Stimulated activated naive CD4-positive, alpha-beta T cell (primary cell): ENCODE measurements at places on chromosomes 1 and 21.

DNA sequence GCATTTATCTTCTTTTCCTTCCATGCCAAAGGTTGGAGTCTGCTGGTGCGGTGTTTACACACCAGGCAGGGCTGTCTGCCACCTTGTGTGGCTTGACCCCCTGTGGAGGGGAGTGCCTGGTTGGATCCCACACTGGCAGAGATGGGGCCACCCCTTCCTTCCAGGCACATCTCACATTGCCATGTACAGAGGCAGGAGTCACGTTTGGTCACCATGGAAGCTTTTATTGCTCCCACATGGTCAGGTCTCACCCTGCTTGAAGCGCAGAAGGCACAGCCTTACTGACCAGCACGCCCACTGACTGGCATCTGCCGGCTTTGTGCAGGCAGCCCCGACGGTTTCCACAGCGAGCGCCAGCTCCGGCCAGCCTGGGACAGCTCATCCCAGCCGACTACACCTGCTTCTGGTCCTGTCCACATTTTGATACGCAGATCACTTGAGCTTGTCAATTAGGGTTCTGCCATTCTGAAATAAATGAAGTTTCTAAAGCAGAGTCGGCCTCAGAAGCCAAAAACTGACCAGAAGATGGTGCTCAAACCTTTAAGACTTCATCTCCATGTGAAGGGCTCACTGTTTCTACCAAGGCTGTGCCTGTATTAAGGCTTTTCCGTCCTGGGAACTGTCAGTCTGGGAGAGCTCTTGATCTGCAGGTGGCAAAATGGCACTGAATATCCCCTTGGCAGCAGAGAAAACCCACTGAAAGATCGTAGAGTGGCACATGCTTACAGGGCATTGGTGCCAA is 35.6 kb upstream of the EPHA8 start:
- no peak for DNase-seq

DNA sequence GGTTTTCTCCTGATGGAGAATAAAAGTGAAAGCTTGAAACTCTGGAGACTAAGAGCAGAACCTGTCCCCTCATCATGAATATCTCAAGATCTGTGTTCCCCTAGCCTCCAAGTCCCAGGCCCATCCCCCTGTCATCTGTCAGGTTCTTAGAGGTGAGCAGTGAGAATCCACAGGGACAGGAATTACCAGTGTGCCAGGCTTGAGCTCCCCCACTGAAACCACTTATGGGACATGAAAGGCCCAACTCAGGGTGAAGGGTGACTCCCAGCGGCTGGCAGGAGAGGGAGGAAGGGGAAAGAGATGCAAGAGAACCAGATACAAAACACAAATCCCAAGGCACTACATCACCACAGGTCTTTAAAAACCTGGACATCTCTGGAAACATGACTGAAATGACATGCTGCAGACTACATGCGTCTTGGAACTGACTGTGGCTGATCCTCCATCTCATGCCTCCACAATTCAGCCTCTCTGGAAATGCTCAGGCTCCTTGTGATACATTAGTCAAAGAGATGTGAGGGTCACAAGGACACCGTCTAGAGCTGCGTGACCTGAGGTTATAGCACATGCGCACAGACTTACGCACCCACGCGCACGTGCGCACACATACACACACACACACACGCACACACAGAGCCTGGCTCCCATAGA is 6.8 kb upstream of the LY9 start:
- no peak for DNase-seq

- no peak for DNase-seq
Measured at GRCh38 chr1:34696230-34696629, 58.6 kb upstream of the GJB5 start.

DNA sequence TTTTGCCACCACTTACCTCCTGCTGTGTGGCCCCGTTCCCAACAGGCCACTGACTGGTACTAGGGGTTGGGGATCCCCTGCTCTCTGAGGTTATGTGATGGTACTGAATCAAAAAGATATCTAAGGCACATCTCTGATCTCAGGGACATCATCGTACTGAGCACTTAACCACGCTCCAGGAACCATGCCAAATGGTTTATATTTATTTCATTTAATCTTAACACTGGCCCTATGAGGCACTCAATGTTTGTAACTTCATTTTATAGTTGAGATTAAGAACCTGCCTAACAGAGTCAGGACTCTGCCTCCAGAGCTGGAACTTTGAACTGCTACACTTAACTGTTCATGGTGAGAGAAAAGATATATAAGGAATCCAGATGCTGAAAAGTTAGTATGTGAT is 98.0 kb upstream of the HP1BP3 start:
- no peak for DNase-seq

GRCh38 chr1:160342526-160342925 is 524 bp downstream of the COPA start:
- DNase-seq = no peak

GRCh38 chr1:57254022-57254421 is 169.8 kb downstream of the DAB1 start:
- DNase-seq = no peak

- no peak for DNase-seq
Measured at GRCh38 chr1:224780736-224781135, 148.7 kb upstream of the DNAH14 start.
